Aorta (tissue), 5 donors: ENCODE measurements at places on chromosomes 3 and 15. TPM values are rescaled to one million over a fixed set of nuclear protein-coding genes. Genes with fewer than 3 reads are reported as not detected.

The CRBN gene
- 68.5 TPM for total RNA-seq

The ZBTB47 gene
- total RNA-seq = 72.4 TPM

The OR5K2 gene
- total RNA-seq = not detected

The ALDH1A2 gene
- 5.9 TPM for total RNA-seq

The ZNF717 gene
- total RNA-seq = 11.6 TPM

- peaks cover 7% of the 10 kb centered on the region for H3K36me3 ChIP-seq
- no peaks in the 10 kb centered on the region for H3K4me1 ChIP-seq
- peak overlapping the region; percentile 90 for H3K4me3 ChIP-seq
- no peak for DNase-seq
Measured at GRCh38 chr15:90903733-90904536, 833 bp downstream of the MAN2A2 start.

DNA sequence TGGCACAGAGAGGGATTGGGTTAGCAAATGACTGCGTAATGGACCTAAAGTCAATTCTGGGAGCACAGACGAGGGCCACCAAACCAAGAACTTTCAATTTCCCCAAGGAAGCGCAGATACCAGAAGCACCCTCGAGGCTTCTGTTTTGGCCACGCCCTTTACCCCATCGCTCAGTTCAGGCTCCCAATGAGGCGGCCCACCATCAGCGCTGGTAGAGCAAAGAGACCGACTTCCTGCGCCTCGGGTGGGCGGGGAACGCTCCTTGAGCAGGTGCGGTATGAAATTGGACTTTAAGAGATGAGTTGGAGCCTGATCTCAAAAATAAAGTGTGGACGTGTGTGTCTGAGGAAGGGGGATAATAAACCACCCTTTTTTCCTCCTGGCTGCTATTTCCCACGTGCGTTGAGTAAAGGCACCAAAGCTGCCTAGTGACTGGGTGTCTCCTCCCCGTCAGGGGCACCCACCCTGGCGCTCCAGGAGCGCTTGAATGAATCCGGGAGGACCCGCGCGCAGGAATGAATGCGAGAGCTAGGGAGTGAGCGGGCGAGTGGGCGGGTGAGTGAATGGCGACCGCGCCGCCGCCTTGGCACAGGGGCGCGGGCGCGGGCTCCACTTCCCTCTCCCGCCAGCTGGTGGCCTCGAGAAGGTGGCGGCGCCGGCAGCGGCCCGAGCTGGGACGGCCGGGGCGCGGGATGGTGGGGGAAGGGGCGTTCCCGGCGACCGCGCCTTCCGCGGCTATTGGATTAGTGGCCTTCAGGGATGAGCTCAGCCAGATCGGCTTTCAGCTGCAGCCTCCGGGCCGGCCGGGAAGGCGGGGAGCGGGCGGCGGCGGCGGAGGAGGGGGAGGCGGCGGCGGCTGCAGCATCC, at the start of gene SPSB4:
TSS of gene SPSB4 (plus strand) at position 772 of the 867 bp plus-strand sequence. CDS start 14,758 bp downstream, outside the sequence.
- DNase-seq = peak; percentile 62
- no peaks in the 10 kb centered on the region for H3K27me3 ChIP-seq
- H3K4me1 ChIP-seq = no peaks in the 10 kb centered on the region

GRCh38 chr15:77455696-77456321, 35.1 kb downstream of the HMG20A start:
- no peaks in the 10 kb centered on the region for H3K4me1 ChIP-seq
- H3K27ac ChIP-seq = peak overlapping the region; percentile 65
- DNase-seq = no peak
- no peak overlapping the region for H3K4me3 ChIP-seq

DNA sequence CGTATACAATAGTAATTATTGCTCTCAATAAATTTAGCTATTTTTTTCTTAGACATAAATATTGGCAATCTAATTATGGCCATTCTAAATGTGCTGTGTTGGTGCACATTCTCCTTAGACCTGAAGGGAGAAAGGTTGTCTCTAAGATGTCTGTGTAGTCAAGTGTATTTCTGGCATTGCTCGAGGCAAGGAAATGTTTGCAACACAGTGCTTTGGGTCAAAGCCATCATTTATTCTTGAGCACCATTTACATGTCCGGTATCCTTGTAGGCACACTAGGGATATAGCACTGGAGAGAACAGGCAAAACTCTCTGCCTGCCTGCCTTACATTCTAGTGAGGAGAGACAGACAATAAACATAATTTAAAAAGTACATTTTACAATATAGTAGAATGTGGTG, 2.6 kb upstream of the PHLDB2 start:
- H3K27ac ChIP-seq = no peak overlapping the region
- H3K4me1 ChIP-seq = peaks cover 3% of the 10 kb centered on the region
- H3K36me3 ChIP-seq = no peaks in the 10 kb centered on the region
- H3K4me3 ChIP-seq = no peak overlapping the region
- H3K27me3 ChIP-seq = no peaks in the 10 kb centered on the region
- no peak for DNase-seq

DNA sequence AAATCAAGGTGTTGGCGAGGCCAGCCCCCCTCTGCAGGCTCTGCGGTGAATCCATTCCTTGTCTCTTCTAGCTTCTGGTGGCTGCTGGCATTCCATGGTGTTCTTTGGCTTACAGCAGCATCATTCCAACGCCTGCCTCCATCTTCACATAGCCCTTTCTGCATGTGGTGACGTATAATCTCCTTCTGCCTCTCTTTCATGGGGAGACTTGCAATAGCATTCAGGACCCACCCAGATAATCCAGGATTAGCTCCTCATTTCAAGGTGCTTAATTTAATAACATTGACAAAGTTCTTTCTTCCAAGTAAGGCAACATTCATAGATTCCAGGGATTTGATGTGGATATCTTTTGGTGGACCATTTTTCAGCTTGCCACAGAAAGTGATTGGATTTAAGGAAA, 35.8 kb downstream of the ISG20 start:
- H3K36me3 ChIP-seq = no peaks in the 10 kb centered on the region
- H3K27me3 ChIP-seq = no peaks in the 10 kb centered on the region
- H3K27ac ChIP-seq = no peak overlapping the region
- H3K4me3 ChIP-seq = no peak overlapping the region
- no peak for DNase-seq

- no peaks in the 10 kb centered on the region for H3K4me1 ChIP-seq
- H3K27me3 ChIP-seq = no peaks in the 10 kb centered on the region
- H3K36me3 ChIP-seq = no peaks in the 10 kb centered on the region
- H3K27ac ChIP-seq = no peak overlapping the region
- no peak overlapping the region for H3K4me3 ChIP-seq
Measured at GRCh38 chr3:159166899-159167586, 365.2 kb downstream of the MFSD1 start.

GRCh38 chr3:112464264-112464663, 35.0 kb downstream of the BTLA start:
- no peaks in the 10 kb centered on the region for H3K27me3 ChIP-seq
- DNase-seq = no peak
- H3K27ac ChIP-seq = no peak overlapping the region
- no peaks in the 10 kb centered on the region for H3K36me3 ChIP-seq
- H3K4me3 ChIP-seq = no peak overlapping the region

GRCh38 chr3:132381348-132381944, 35.9 kb upstream of the DNAJC13 start:
- H3K4me1 ChIP-seq = no peaks in the 10 kb centered on the region
- no peak for DNase-seq
- H3K36me3 ChIP-seq = no peaks in the 10 kb centered on the region
- no peak overlapping the region for H3K4me3 ChIP-seq
- no peak overlapping the region for H3K27ac ChIP-seq
- H3K27me3 ChIP-seq = no peaks in the 10 kb centered on the region

- no peak overlapping the region for H3K27ac ChIP-seq
- no peaks in the 10 kb centered on the region for H3K27me3 ChIP-seq
- H3K4me1 ChIP-seq = no peaks in the 10 kb centered on the region
- no peaks in the 10 kb centered on the region for H3K36me3 ChIP-seq
- no peak overlapping the region for H3K4me3 ChIP-seq
Measured at GRCh38 chr3:16415911-16416476, 97.5 kb downstream of the RFTN1 start.

GRCh38 chr3:194871143-194871863, 185.6 kb downstream of the FAM43A start:
- no peaks in the 10 kb centered on the region for H3K27me3 ChIP-seq
- DNase-seq = peak; percentile 67
- H3K4me1 ChIP-seq = no peaks in the 10 kb centered on the region

DNA sequence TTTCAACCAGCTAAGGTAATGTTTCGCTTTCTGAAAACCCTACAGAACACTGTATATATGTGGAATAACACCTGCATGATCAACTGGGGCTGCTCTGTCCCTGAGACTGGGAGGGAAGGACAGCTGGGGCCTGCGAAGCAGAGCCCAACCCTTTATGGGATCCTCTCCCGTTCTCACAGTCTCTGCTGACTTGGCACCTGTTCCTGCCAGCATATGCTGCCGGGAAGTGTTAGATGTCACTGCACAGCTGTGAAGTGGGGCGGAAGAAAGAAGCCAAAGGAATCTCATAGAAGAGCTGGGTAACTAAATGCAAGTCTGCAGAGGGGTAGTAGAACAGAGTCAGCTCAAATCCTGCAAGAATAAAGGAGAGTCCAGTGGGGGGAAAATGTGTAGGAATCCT, 29.6 kb downstream of the LRRC3B start:
- no peaks in the 10 kb centered on the region for H3K27me3 ChIP-seq
- H3K4me3 ChIP-seq = no peak overlapping the region
- no peaks in the 10 kb centered on the region for H3K4me1 ChIP-seq
- H3K36me3 ChIP-seq = no peaks in the 10 kb centered on the region
- no peak for DNase-seq

GRCh38 chr3:190382082-190382481, 5.9 kb upstream of the CLDN16 start:
- no peak for DNase-seq
- no peaks in the 10 kb centered on the region for H3K4me1 ChIP-seq
- H3K27ac ChIP-seq = no peak overlapping the region
- no peaks in the 10 kb centered on the region for H3K36me3 ChIP-seq

DNA sequence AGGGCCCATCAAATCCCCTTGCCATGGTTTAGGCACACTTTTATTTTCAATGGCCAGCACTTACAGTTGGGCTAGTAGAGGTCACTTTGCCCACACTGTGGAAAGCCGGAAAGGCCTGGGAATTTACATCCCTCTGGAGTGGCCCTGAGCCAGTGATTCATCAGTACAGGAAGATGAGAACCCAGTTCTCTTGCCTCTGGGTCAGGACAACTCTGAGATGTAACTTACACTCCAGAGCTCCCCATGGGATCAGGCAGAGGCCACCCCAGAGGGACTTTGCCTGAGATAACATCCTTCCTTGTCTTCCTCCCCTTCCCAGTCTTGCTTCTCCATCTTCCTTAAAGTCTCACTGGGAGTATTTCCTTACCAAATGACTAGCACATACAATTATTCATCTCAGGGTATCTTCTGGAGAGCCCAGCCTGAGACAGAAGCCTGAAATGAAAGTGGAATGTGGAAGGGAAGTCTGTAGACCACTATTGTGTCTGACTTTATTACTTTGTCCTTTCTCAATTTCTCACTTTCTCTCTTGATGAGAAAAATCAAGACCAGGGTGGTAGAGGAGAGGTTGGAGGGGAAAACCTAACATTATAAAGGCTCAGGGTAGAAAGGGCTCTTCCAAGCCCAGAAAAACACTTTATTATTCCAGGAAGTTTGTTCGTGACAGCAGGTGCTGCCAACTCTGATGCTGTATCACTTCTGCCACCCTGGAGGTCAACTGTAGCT, 220.8 kb downstream of the ZNF621 start:
- H3K27me3 ChIP-seq = no peaks in the 10 kb centered on the region
- no peaks in the 10 kb centered on the region for H3K4me1 ChIP-seq
- DNase-seq = no peak
- H3K36me3 ChIP-seq = no peaks in the 10 kb centered on the region
- no peak overlapping the region for H3K4me3 ChIP-seq

DNA sequence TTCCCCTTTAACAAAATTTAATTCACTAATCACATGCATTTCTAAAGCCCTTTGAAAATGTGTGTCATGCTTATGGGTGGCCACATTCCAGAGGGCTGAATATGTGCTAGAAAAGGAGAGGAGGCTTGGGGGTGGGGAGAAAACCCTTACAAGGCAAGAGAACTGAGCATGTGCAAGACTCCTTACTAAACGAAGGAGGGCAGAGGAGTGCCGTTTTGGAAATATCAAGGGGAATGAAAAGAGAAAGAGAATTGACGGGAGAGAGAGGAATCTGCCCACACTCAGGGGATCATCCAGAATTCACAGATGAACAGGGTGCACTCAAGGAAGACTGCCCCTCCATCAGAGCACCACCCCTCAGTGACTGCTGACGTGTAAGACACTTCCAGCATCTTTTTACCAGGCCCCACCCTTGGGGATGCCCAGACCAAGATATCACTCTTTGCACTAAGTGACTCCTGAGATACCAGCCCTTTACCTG, 37.9 kb upstream of the TSC22D2 start:
- no peak overlapping the region for H3K4me3 ChIP-seq
- no peaks in the 10 kb centered on the region for H3K4me1 ChIP-seq
- no peaks in the 10 kb centered on the region for H3K27me3 ChIP-seq
- no peaks in the 10 kb centered on the region for H3K36me3 ChIP-seq

DNA sequence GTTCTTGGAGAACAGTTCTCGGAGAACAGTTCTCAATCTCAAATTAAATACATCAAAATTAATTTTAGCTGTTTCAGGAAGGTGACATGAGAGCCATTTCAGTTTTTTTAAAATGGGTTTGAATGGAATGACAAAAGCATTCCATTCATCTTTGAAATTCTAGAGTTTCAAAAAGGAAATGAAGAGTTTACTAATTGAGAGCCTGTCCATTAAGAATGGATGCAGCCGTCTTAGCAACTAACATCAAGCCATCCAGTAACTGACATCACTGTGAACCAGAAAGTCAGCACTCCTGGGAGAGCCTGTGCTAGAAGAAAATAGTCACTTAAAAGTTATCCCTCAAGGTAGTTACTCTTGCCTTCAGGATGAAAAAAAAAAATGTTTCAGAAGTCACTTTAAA, 47.0 kb upstream of the FSTL1 start:
- DNase-seq = no peak
- H3K4me3 ChIP-seq = no peak overlapping the region
- no peaks in the 10 kb centered on the region for H3K27me3 ChIP-seq

DNA sequence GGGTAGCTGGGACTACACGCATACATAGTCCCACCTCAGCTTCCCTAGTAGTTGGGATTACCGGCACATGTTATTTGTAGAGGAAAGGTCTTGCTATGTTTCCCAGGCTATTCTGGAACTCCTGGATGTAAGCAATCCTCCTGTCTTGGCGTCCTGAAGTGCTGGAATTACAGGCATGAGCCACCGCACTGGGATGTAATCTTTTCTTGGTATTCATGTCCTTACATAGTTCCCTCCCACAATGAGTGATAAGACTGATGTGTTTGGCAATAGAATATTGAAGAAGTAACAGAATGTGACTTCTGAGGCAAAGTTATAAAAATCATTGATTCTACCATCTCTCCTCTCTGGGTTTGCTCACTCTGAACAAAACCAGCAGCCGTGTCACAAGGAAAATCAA, 22.7 kb upstream of the ALCAM start:
- no peaks in the 10 kb centered on the region for H3K27me3 ChIP-seq
- no peaks in the 10 kb centered on the region for H3K4me1 ChIP-seq
- H3K27ac ChIP-seq = no peak overlapping the region
- DNase-seq = no peak
- no peaks in the 10 kb centered on the region for H3K36me3 ChIP-seq
- no peak overlapping the region for H3K4me3 ChIP-seq

DNA sequence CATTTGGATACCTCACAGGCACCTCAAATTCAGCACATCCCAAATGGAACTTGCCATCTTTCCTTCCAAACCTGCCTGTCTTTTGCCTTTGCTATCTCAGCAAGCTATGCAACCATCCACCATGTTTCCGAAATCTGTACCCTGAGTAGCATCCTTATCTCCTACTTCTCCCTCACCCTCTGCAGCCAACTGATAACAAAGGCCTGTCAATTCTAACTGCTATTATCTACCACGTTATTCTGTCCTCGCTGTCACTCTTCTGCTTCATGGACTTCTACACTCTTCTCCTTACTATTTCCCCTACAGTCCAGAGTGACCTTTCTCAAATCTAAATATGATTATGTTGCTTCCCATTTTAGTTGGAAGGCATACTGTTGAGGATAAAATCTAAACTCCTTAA, 25.5 kb upstream of the TAFA4 start:
- H3K36me3 ChIP-seq = no peaks in the 10 kb centered on the region
- H3K4me3 ChIP-seq = no peak overlapping the region
- no peaks in the 10 kb centered on the region for H3K27me3 ChIP-seq
- H3K4me1 ChIP-seq = no peaks in the 10 kb centered on the region
- no peak overlapping the region for H3K27ac ChIP-seq
